ENCODE measurements at places on chromosomes 2 and 18.

DNA sequence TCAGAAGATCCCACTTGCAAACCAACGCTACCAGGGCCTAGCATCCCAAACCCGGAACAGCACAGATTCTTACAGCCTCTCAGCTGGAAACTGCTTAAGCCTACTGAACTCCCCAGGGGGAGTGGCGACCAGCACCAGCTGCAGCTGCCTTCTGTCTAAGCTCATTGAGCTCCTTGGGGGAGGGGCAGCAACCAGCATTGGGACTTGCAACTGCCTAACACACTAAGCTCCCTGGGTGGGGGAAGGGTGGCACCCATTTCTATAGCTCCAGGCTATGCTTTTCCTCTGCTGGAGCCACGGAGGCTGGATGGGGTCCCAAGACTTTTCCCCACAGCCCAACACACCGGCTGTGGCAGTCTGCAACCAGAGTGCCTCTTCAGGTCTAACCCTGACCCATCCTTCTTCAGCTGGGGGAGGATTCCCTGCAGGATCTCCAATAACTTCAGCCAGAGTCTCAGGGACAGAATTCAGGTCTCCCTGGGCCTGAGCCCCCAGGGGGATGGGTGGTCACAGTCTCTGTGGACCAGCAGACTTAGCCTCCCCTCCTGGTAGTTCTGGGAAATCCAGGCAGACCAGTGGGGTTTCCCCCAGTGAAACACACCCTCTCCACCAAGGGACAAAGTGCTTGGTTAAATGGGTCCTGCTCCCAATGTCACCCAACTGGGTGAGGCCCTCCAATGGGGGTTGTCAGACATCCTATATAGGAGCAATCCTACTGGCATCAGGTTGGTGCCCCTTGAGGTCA, 45.9 kb upstream of the ITGA4 start:
- no peak for DNase-seq

DNA sequence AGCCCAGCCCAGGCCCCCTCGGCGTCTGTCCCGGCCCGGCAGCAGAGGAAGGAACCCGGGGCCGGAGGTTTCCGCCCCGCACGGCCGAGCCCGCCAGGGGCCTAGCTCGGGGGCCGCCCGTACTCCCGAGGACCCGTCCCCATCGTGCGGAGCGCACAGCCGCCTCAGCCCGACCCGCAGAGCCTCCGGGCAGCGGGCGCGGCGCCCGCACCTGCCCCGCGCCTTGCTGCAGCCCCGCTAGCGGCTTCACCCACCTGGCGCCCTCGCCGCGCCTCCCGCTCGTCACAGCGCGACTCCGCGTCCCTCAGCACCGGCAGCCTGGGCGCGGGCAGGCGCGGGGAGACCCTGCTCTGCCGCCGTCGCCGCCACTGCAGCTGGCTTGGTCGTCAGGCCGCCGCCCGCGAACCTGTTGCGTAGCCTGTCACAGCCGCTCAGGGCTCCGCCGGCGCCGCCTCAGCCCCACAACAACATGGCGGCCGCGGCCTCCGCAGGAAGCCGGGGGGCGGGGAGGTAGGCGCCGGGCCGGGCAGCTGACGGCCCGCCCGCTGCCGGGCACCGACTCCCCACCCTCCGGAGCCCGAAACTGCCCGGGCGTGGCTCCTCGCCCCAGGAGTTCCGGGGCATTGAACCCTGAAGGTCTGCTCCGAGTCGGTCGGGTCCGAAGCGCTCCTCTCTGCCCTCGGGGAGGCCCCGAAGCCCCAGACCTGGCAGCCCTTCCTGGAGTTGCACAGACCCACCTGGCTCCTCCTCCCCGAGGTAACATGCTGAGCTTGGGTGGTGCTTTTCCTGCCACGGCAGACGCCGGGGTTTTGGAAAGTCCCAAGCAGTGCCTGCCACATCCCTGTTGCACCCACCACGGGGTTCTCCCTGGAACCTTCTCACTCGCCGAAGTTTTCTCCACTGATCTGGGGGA, at the start of gene ITSN2:
Gene ITSN2, minus strand, starts transcription at position 487 of the 913 bp plus-strand sequence. CDS start 32,454 bp downstream, outside the sequence.
- peak; percentile 63 for DNase-seq

GRCh38 chr2:43612944-43613343, 17.1 kb upstream of the THADA start:
- no peak for DNase-seq

DNA sequence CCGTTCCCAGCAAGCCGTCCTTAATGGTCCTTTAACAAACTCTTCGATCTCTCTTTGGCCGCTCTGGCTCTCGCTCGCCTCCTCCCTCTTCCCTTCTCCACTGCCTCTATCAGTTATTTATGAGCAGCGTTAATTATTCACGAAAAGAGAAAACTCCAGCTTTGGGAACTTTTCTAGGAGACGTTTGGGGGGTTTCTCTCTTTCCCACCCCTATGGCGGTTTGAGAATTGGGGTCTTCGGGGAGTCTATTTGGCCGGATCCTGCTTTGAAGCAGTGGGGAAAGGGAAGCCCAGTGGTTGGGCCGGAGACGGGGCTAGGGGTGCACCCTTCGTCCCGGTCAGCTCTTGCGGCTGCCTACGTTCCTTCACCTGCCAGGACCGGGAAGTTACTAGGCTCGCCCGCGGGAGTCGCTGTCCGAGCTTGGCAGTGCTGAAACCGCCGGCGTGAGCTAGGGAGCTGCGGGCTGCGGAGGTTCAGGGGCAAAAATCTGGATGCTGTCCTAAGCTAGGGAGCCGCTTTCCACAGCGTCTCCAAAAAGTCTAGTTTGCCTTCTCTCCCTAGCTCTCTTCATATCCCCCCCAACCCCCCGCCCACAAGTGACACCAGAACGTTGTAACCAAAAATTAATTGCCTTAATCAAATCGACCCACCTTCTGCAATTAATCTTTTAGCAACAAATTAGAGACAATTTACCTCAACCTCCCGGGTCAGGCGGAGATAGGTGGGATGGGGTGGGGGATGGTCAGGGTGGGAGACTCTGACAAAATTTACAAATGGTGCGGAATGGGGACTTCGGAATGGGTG, 8.9 kb upstream of the SKOR2 start:
- no peak for DNase-seq

DNA sequence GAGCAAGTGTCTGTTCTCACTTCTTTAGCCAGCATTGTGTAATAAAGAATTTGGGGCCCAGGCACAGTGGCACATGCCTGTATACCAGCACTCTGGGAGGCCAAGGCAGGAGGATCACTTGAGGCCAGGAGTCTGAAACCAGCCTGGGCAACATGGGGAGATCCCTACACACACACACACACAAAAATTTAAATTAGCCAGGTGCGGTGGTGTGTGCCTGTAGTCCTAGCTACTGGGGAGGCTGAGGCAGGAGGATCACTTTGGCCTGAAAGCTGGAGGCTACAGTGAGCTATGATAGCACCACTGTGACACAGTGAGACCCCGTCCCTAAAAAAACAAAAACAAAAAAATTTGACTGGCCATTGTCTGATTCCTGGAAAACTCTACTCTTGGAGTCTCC, 8.3 kb downstream of the REV1 start:
- no peak for DNase-seq

DNA sequence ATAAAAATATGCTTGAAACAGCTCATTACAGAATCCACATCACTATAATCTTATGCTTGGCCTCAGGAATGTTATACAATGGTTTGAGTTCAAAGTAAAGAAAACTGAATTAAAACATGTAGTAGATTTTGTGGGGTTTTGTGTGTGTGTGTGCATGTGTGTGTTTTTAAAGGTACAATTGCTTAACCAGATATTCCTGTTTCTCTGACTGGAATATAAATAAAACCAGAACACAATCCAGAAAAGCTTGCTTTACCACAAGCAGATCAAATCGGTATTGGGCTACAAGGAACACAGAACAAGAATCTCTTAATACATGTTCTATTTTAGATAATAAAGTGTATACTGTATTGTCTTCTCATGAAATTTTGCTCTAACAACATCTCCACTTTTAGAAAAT, 110.0 kb downstream of the TMEM247 start:
- DNase-seq = no peak

- DNase-seq = no peak
Observed at GRCh38 chr2:207038299-207038698, 99.0 kb downstream of the CPO start.

- DNase-seq = no peak
Observed at GRCh38 chr18:10834128-10834815, 308.4 kb downstream of the NAPG start.

DNA sequence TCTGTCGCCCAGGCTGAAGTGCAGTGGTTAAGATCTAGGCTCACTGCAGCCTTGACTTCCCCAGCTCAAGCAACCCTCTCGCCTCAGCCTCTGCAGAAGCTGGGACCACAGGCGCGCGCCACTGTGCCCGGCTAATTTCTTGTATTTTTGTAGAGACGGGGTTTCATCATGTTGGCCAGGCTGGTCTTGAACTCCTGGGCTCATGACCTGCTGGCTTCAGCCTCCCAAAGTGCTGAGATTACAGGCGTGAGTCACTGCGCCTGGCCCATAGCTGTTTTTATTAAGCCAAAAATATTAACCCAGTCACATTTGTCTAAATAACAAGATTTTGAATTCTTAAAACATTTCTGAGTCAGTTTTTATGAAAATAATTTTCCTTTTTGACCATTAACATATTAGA, 6.3 kb upstream of the SFT2D3 start:
- no peak for DNase-seq

DNA sequence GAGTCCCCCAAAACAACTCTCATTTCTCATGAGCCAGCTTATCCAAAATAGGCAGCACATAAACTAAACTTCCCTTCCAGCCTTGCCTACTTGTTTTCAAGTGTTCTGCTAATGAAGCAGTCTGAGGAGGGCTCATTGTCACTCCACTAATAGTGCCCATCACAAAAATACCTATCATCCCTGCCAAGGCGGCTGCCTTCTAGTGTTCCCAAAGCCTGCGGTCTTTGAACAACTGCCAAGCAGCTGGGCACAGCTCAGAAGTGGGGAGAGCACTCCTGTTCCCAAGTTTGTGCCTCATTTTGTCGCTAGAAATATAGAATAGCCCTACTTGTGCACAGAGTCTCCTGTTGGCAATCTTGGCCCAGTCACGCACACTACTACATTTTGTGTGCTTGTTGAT, 50.3 kb downstream of the DTNA start:
- DNase-seq = no peak

GRCh38 chr18:29012364-29012763, 835.4 kb upstream of the CDH2 start:
- no peak for DNase-seq

GRCh38 chr2:233036162-233036838, 3.8 kb downstream of the NEU2 start:
- DNase-seq = no peak

DNA sequence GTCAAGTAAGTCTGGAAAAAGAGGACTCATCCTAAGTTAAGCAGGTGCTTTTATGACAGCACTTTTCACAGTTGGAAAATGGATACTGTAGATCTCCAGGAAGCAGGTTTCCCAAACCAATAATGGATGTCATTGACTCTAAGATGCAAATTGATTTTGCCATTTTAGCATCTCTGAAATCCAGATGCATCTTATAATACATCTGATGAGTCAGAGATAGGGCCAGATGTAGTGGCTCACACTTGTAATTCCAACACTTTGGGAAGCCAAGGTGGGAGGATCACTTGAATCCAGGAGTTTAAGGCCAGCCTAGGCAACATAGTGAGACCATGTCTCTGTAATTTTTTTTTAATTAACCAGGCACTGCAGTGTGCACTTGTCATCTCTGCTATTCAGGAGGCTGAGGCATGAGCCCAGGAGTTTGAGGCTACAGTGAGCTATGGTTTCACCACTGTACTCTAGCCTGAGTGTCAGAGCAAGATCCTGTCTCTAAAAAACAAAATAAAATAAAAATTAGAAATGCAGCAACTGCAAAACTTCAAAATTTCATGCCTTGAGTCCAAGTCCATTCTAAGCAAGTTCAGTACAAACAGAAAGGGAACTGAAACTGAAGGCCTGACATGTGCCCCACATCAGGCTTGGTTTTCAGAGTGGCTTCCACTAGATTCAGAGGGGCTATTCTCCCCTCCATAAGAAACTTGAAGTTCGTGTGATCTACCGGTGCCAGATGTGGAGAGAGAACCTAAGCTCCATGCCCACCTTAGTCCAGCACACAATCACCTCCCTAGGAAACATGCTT, 267.8 kb upstream of the NCKAP5 start:
- DNase-seq = no peak

DNA sequence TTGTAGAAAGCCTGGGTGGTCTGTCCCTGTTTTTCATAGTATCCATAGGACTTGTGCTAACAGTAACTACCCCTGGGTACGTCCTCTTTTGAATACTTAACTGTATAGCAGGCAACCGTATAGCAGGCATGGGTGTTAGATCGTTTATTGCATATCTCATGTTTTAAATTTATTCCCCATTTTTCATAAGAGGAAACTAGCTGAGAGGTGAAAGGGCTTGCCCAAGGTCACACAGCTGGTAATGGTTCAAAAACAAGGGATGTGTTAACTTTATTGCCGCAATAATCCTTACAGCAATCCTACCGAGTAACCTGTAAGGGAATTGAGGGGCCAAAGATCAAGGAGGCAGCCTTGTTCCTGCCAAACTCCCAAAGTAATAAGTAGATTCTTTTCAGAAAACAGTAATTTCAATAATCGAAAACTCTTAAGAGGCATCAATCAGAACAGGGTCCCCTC, 990 bp upstream of the MGAT4A start:
- no peak for DNase-seq

- DNase-seq = no peak
Observed at GRCh38 chr2:225378984-225379383, 20.5 kb upstream of the NYAP2 start.

- DNase-seq = no peak
Observed at GRCh38 chr2:10305715-10306114, 3.0 kb downstream of the HPCAL1 start.

DNA sequence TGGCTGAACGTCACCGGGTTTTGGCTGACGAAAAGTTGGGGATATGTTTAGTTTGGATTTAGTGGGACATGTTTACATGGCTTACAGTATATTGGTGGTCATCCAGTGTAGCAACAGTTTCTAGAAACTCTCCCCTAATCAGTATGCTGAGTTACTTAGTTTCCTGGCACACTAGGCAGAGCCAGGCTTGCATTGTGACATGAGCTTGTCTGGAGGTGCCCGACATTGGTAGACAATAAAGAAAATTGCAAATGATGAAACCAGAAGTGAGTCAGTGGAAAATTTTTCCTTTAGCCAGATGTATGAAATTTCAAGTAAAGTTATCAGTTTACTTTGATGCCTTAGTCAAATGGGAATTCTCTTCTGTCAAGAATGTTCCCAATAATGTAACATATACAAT, 276.1 kb downstream of the RDH14 start:
- no peak for DNase-seq

GRCh38 chr2:225318440-225318839, 81.1 kb upstream of the NYAP2 start:
- DNase-seq = no peak

GRCh38 chr2:143146815-143147530, 17.8 kb downstream of the ARHGAP15 start:
- no peak for DNase-seq

- no peak for DNase-seq
Observed at GRCh38 chr2:213253162-213253561, 31.1 kb upstream of the SPAG16 start.

- no peak for DNase-seq
Observed at GRCh38 chr18:48454261-48454757, 45.1 kb upstream of the ZBTB7C start.

Data from stimulated activated CD8-positive, alpha-beta memory T cell treated with anti-CD3 and anti-CD28 coated beads, Interleukin-7, amount 100 ng/mL, for 4 hours (primary cell).